ENCODE measurements at places on chromosomes 3 and 15. TPM values are rescaled to one million over a fixed set of nuclear protein-coding genes. Genes with fewer than 3 reads are reported as not detected.

ACKR2 gene
- total RNA-seq: 0.81 TPM

GRCh38 chr3:115638241-115638640 is 14.9 kb downstream of the GAP43 start:
- no peak for DNase-seq

DNA sequence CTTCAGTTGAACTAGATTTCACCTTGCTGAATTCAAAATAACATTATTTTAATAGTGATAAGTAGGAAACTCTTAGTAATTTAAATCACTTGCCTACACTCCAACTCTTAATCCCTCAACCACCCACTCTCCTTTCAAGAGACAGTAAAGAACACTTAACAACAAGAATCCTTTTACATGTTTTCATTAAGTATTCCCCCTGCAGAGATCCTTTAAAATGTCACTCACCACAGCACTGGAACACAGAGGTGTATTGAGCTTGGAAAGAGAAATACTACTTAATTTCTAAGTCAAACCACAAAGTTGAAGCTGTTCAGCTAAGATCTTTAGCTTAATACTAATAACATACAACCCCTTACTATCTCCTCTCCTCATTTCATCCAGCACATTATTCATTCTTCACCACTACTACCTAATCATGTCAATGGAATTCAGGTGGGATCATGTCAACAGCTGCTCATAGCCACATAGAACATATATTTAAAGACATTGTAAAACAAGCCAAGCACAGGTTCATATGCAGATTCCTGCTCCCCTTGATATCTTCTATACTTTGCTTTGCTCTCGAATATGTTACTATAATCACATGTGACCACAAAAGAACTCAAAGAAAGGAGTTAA is 40.5 kb downstream of the IMPG2 start:
- DNase-seq: no peak

DNA sequence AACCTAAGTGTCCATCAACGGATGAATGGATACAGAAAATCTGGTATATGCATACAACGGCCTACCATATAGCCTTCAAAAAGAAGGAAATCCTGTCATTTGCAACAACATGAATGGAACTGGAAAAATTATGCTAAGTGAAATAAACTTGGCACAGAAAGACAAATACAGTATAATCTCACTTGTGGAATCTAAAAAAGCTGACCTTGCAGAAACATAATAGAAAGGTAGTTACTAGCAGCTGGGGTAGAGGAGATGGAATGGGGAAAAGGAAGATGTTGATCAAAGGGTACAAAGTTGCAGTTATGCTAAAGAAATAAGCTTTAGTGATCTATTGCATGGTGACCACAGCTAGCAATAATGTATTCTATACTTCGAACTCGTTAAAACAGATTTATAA is 444.1 kb downstream of the OCA2 start:
- DNase-seq: no peak

DNA sequence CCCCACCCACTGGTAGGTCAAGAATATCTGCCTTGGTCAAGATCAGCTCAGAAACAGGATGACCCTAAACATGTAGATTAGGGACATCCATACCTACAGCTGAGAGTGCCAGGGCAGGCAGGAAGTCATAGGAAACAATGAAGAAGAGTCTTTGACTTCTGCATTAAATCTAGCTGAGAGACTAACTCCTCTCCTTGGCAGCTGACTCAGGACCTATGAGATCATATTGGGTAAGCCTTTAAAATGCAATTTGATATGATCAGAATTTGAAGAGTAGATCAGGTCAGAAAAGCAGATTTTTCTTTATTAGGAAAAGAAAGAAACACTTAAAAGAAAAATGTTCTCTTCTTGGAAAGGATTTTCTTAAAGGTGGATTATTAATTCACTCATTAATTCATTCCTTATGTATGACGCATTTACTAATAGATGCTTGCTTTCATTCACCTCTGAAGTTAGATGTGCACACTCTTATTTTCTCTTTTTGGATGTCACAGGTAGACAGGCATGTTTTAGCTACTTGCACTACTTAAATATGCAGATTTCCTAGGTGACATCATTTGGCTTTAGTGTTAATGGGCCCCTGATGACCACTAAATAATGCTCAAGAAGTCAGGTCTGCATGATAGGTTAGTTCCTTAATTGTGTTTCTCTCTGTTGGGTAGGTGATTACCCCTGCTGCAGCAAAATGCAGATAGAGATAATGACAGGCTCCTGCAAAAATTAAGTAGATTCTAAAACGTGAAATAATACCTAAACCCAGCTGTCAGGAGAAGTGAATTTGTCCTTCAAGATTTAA is 35.7 kb upstream of the GSK3B start:
- no peak for DNase-seq

Data from hematopoietic multipotent progenitor cell (in vitro differentiated cells).